Stimulated activated CD4-positive, alpha-beta T cell treated with anti-CD3 and anti-CD28 coated beads, Interleukin-1b, Interleukin-23, amount 100 ng/mL, for 24 hours (primary cell): ENCODE measurements at places on chromosomes 6 and 20.

DNA sequence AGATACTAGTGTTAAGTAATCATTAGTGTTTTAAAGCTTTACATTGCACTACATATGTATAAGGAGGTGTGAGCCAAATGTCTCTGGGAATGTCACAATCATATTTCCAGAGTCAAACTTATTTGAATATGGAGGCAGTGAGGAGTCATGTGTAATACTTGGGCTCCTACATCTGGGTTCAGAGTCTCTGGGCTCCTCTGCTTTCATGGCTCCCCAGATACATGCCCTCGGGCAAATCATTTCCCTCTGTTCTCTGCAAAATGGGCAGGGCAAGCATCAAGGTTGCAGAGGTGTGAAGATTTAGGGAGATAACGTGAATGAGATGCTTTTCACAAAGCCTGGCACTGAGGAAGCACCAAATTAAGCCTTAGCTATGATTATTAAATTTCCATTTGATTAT lies 138.3 kb upstream of the SGK1 start:
- DNase-seq: no peak

GRCh38 chr20:9099372-9099771 lies 30.5 kb downstream of the PLCB4 start:
- no peak for DNase-seq

- no peak for DNase-seq
Measured at GRCh38 chr6:20606831-20607230, 72.6 kb downstream of the CDKAL1 start.

DNA sequence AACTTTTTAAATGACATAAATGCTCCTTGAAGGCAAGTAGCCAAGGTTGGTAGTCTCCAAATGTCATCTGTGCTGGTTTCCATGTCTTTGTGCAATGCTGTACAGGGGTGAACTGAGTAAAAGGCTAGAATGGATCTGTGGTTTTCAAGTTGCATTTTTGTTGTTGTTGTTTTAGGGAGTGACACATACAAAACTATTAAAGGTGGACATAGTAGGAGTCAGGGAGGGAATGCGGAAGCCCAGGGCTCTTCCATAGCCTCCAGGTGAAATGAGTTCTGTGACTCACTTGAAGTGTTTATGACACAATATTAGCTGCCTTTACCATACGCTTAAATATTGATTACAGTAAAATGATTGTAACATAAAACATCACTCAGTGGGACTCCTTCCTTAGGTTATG lies 22.5 kb upstream of the QKI start:
- no peak for DNase-seq

GRCh38 chr20:54062812-54063280 lies 7.5 kb downstream of the BCAS1 start:
- no peak for DNase-seq

GRCh38 chr6:145247692-145248419 lies 487.5 kb downstream of the EPM2A start:
- DNase-seq: no peak

DNA sequence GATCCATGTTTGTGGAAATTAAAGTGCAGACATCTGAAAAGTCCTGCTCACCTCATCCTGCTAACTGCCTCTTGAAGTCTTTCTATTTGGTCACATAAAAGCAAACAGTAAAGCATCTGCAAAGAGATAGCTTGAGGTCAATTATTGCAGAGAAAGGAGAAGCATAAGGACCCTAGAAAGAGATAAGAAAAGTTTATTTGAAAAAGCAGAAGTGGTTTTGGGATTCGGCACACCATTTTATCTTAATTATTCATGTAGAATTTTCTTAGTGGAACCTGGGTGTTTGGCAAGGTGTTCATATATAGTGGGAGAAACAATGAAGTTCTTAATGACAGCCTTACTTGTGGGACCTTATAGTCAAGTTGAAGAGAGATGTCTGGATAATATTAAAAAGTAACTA lies 280.8 kb downstream of the CENPW start:
- DNase-seq: no peak

DNA sequence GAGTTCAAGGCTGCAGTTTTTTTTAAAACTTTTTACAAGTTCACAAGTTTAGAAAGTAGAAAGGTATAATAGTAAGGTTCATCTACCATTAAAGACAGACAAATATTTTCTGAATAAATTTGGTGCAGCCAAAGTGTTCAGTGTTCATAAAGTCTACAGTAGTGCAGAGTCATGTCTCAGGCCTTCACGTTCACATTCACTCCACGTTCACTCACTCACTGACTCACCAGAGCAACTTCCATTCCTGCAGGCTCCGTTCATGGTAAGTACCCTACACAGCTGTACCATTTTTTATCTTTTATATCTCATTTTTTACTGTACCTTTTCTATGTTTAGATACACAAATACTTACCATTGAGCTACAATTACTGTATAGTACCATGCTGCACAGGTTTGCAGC lies 67.6 kb downstream of the B4GALT5 start:
- no peak for DNase-seq

DNA sequence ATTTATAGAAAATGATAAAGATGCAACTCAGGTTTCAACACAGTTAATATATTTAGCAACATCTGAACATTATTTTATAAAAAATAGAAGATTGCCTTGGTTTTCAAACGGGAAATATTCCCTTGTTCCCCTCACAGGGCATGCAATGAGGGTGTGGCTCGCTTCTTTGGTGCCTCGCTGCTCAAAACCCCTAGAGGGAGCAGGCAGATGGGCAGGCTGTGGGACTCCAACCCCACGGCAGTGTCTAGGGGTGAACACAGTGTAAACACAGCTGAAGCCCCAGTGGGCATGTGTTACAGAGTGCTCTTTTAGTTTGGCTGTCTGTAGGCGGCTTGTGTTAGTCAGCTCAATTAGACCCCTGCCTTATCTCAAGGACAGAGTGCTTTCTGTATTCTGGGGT lies 560.8 kb upstream of the IMPG1 start:
- DNase-seq: no peak

DNA sequence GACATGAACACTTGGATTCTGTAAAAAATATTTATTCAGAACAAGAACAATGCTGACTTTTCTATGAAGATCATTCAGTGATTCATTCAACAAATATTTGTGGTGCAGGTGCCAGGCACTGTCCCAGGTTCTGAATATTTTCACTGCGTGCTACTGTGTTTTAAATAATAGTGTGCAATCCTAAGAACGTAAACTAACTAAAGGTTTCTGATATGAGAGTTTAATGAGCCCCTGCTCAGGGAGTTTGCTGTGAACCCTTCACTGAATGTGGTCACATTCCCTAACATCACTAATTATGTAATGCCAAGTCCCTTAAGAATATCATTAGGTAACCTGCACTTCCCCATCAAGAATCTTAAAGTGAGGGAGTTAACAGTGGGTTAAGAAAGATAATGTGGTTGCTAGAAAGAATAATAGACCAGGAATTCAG lies 1.7 kb upstream of the TMEM170B start:
- no peak for DNase-seq

GRCh38 chr20:24768713-24769601 lies 180.1 kb upstream of the CST7 start:
- no peak for DNase-seq

- DNase-seq: no peak
Measured at GRCh38 chr20:61297986-61298385, 45.9 kb downstream of the CDH4 start.

GRCh38 chr20:57252559-57253162 lies 13.8 kb downstream of the BMP7 start:
- no peak for DNase-seq

DNA sequence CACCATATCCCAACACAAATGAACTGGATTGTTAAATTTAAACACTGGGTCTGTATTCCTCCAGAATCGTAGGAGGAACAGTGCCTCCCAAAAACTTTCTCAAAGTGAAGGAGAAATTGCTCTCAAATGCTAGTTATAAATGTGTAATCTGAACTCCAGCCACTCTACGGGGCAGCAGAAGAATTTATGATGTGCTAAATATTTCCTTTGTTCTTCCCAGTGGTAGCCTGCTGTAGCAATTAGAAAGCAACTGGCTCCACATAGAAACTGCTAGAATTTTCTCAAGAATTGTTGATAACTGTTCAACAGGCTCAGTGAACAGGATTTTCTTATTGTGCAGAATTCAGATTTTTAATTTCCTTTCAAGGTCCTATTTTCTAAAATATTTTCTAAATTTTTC lies 49.8 kb upstream of the EYA4 start:
- no peak for DNase-seq

GRCh38 chr6:79170959-79171358 lies 63.5 kb downstream of the HMGN3 start:
- no peak for DNase-seq

DNA sequence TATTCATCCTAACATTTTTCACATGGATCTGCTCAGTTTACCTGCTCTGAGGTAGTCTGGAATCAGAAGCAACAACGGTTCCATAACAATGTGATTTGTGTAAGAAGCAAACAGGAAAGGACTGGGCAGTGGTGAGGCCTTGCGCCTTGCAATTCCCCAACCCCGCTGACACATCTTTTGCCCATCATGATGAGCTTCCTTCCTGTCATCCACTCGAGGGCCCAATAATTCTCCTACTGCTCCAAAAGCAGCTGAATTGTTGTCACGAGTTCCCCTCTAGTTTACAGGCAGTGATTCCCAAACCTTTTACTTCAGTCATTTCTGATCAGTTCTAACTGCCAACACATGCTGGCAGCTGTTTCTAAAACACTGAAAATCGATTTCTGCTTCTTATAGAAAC lies 22.9 kb downstream of the STX7 start:
- DNase-seq: no peak

- DNase-seq: no peak
Measured at GRCh38 chr6:164085091-164086075, 670.9 kb downstream of the QKI start.

GRCh38 chr6:36426622-36427021 lies 16.0 kb downstream of the PXT1 start:
- no peak for DNase-seq

- no peak for DNase-seq
Measured at GRCh38 chr6:125831659-125832058, 40.9 kb downstream of the NCOA7 start.

- DNase-seq: no peak
Measured at GRCh38 chr20:34078540-34078939, 33.5 kb downstream of the EIF2S2 start.

- no peak for DNase-seq
Measured at GRCh38 chr6:30565772-30566171, 5.5 kb upstream of the ABCF1 start.

GRCh38 chr20:63734946-63735858 lies 1.3 kb upstream of the LIME1 start:
- no peak for DNase-seq
